ENCODE measurements at places on chromosomes 5 and 9.
A peak's percentile ranks its signal among the peaks of the same experiment; 100 is the strongest.

DNA sequence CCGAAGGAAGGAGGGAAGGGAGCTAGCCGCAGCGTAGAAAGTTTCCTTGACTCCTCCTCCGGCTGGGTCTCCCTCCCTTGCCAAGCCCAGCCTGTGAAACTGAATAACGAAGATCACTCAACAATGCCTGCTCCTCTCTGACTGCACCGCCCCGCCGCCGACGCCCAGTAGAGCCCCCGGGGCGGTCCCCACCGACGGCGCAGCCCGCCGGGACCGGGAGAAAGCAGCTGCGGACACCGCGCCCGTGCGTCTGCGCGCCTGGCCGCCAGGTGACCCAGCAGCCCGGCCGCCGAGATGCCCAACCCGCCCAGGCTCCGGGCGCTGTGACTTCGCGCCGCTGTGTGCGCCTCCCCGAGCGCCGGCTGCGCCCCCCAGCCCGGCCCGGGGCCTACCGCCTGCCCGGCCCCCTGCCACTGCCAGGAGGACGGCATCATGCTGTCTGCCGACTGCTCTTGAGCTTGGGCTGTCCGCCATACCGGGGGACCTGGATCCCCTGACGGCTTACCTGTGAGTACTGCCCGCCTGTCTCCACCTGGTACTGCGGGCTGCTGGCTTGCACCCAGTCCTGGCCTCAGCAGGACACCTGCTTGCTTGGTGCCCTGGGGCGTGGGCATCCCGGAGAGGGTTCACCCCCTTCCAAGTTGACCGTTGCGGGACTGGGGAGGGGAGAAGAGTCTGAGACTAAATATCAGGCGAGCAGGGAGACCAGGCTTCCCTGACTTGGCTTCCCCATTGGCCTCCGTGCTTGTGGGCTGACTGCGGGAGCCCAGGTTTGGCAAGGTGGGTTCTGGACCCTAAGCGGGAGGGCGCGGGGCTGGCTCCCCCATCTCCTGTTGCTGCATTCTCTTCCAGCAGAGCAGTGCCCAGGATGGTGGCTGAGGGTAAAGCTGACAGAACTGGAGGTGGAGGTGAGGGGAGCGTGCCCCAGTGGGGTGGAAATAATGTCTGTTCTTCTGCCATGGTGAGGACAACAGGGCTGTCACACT is 26.2 kb upstream of the SPTLC1 start:
- no peak for DNase-seq

GRCh38 chr5:132013006-132013689 is 1.7 kb upstream of the ACSL6 start:
- no peak for DNase-seq

- no peak for DNase-seq
Measured at GRCh38 chr5:112069329-112069728, 312.3 kb upstream of the NREP start.

- no peak for DNase-seq
Measured at GRCh38 chr9:89592213-89592815, 12.5 kb upstream of the GADD45G start.

GRCh38 chr9:122099271-122099869 is 6.3 kb upstream of the TTLL11 start:
- peak; percentile 64 for DNase-seq

- DNase-seq = no peak
Measured at GRCh38 chr5:155616779-155617392, 603.3 kb downstream of the KIF4B start.

DNA sequence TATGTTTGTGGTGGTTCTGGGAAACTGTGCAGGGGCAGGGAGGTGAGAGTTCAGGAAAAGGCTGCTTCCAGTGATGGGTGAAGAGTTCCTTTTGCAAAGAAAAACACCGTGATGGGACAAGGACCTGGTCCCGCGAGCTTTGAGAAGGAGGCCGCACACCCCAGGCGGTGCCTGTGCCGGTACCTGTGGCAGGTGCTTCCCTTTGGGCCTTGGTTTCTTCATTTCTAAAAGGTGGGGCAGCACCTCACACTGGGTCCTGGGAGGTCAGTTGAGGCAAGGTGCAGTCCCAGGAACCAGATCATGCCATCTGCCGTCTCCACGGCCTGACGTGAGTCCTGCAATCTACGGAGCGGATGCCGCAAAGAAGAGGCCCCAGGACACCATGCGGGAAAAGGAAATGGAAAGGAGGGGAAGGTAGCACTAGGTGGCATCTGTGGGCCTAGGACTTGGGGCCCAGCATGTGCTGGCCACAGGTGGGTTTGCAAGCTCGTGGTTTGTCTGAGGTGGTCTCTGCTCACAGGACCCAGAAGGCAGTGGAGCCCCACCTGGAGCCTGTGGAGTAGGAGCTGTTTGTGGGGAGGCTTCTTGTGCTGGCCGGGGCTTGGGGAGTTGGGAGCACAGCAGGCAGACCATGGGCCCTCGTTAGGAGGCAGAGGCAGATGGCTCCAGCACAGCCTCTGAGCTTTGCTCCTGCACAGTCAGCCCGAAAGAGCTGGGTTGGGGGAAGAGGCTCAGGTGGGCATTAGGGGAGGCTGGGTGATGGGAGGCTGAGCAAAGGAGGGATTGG is 131.6 kb downstream of the CACNA1B start:
- DNase-seq = no peak

DNA sequence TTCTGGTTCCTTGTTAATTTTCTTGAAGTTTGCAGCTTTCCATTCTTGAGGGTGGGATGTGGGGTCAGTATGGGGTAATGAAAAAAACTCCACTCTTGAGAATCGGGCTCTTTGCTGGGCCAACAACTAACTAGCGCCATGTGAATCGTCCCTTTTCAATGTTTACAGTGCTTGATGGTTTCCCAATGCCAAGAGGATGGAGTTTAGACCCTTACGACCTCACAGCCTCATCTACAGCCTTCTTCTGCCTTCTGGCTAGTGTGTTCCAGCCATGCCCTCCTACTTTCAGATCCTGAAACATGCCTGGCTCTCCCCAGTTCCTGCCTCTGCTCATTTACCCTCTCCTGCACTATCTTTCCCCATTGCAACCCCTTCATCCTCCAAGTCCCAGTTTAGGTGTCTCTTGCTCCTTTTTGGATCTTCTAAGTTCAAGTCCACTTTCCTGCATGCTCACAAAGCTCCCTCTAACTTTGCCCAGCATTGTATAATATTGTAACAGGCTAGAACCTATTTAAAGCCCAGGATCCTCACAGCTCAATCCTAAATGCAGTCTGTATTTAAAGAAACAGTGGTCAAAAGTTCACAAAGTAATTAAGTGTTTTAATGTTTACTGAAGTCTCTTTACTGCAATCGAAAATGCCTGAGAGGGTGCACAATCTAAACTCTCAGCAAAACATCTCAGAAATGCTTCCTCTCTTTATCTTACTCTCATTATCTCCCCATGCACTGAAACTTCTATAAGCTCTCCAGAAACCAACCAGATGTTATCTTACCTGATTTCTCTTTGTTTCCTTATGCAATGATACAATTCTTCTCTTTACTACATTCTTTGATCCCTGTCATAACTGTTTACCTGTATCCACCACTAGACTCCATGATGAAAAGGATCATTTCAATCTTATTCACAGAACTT is 20.6 kb upstream of the CAST start:
- DNase-seq = no peak

DNA sequence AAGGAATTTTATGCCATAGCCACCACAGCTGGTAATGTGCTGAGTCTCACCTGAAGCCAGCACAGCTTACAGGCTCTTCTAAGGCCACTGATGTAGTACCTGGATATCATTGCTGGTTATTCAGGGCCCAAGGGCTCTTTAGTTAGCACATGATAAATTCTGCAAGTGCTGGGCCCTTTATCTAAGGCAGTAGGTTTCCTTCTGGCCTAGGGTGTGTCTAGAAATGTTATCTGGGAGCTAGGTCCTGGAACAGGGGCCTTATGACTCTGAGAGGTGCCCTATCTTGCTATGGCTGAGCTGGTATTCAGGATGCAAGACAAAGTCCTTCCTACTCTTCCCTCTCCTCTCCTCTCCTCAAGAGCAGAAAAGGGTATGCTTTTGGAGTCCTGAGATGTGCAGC is 1424.5 kb upstream of the NUDT12 start:
- DNase-seq = no peak

DNA sequence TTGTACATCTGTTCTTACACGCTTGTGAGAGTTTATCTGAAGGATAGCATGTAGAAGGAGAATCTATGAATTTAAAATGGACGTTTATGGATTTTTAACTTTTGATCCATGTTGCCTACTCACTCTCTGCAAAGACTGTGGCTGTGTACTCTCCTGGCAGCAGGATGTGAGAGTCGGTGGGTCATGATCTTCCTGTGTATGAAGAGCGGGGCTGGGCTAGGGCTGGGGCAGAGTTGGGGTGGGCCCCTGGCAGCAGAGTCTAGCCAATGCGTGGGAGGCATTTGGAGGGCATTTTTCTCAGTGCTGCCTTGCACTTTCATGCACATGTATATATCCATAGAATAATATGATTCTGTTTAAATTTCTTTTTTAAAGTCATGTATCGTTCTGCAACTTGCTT is 24.0 kb upstream of the DAB2IP start:
- no peak for DNase-seq

- DNase-seq = no peak
Measured at GRCh38 chr9:70083429-70083828, 39.8 kb downstream of the MAMDC2 start.

- DNase-seq = no peak
Measured at GRCh38 chr5:38323645-38324295, 65.4 kb downstream of the EGFLAM start.

DNA sequence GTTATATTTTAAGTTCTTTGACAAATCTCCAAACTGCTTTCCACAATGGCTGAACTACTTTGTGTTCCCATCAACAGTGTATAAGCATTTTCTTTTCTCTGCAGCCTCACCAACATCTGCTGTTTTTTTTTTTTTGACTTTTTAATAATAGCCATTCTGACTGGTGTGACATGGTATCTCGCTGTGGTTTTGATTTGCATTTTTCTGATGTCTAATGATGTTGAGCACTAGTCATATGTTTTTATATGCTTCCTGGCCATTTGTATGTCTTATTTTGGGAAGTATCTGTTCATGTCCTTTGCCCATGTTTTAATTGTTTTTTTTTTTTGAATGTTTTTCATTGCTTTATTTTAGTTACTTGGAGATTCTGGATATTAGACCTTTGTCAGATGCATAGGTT is 196.6 kb downstream of the PLK2 start:
- no peak for DNase-seq

GRCh38 chr5:124172389-124173003 is 573.9 kb downstream of the ZNF608 start:
- no peak for DNase-seq
